Neuronal stem cell (in vitro differentiated cells): ENCODE measurements at places on chromosomes 12 and 14.

GRCh38 chr14:88989911-88990310, 165.5 kb downstream of the TTC8 start:
- DNase-seq, result no peak

GRCh38 chr12:28535216-28535615, 345.0 kb downstream of the CCDC91 start:
- no peak for DNase-seq

DNA sequence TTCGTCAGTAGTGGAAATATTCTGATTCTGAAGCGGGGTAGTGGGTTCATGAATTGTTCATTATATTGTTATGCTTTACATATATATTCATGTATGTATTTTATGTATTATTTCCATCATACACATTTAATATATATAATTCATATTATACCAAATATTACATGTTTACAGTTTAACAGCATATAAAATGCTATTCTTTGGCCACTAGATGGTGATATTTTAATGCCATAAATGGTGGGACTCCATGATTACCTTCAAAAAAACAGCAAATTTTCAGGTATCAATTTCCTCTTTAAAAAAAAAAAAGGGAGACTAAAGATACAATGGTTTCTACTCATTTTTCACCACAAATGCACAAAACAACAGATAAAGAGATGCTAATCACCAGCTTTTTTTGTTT, 41.0 kb downstream of the BDKRB1 start:
- DNase-seq, result no peak

GRCh38 chr14:103347091-103347815, 13.2 kb downstream of the EIF5 start:
- no peak for DNase-seq

GRCh38 chr14:61229475-61229888, 51.7 kb downstream of the TMEM30B start:
- peak; percentile 29 for DNase-seq

DNA sequence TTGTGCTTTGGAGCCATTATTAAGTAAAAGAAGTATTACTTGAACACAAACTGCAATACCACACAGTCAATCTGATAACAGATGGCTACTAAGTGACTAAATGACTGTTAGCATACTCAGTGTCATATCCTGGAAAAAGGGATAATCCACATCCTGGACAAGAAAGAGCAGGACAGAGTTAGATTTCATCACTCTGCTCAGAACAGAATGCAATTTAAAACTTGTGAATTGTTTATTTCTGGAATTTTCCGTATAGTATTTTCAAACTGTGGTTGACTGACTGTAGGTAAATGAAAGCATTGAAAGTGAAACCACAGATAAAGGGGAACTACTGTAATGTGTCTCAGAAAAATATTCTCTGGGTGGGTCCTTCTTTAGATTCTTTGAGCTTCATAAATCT, 458.8 kb downstream of the TMEM117 start:
- no peak for DNase-seq

- no peak for DNase-seq
Measured at GRCh38 chr14:97603201-97603600, 806.0 kb downstream of the VRK1 start.

DNA sequence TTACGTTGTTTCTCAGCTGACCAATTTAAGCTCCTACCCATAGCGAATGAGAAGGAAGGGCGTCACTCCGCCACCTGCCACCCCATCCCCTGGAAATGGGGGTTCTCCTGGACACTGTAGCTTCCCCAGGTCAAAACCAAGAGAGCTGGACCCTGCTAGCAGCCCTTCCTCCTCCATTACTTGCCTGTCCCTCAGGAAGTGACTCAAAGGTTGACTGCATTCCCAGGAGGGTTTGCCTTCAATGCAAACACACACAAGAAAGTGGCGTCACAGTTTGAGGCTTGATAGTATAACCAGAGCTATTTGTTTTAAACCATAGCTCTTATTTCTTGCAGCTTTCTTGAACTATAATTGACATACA, 79.1 kb downstream of the KCNK13 start:
- DNase-seq, result no peak
